ENCODE measurements at places on chromosomes 7 and 10.

DNA sequence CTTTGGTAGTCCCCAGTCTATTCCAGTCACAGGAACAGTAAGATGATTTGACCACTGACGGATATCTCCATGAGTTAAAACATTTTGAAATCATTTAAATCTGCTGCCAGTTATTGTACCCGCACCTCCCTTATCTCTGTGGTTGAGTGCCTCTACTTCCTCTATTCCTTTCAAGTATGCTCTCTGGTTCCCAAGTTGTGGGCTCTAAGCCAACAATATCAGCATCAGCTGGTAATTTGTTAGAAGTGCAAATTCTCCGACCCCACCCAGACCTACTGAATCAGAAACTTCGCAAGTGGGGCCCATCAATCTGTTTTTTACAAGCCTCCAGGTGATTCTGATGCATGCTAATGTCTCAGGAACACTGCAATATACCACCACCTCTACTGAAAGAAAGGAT is 235.5 kb downstream of the CCSER2 start:
- no peak for DNase-seq

DNA sequence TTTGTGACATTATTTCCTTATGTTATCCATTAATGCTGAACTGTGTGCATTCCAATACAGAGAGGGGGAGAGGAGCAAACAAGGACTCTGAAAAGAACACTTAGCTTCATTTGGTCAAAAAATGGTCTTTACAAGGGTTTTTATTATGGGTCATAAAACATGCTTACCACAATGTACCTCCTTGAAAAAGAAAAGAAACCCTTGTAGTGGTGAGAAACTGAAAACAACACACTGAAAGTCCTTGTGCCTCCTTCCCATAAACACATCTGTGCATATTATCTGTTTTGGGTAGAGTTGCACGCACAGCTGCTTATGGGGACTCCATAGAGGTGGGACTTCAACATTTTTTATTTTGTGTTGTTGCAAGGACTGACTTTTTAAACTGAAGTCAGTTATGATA is 98.7 kb downstream of the CDK6 start:
- no peak for DNase-seq

DNA sequence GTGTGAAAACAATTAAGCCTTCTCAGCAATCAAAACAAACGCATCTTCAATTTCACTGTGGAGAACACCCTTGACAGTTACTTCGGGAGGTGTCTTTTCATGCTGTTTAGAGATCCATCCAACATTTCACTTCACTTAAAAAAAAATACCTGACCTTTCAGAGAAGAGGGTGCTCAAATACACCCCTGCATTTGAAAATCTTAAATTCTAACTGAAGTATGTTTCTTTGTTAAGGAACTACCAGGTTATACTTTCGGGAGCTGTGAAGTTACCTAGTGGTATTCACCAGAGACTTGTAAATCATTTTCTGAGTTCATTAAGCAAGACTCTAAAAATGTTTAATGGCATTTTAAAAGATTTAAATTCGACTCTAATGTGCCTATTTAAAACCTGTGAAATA is 38.8 kb downstream of the CNPY1 start:
- DNase-seq = no peak

GRCh38 chr10:55369670-55370420 is 568.8 kb upstream of the PCDH15 start:
- DNase-seq = no peak

DNA sequence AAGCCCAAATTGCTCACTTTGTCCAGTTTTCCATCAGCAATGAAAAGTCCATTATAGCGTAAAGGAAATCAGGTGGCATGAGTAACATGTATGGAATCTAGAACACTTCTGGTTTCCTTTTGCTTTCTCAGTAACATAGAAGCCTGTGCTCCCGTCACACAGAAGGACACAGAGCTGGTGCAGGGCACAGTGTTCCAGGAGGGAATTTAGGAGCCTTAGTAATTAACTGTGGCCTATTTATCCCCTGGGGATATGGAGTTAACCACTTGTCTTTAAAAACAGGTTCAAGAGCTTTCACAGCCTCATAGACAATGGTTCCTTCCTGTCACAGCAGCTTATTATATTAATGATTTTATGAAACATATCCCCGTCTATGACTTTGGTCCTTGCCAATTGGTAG is 189.9 kb downstream of the NEBL start:
- DNase-seq = no peak

- no peak for DNase-seq
Observed at GRCh38 chr10:63767138-63767801, 246.1 kb downstream of the REEP3 start.

- no peak for DNase-seq
Observed at GRCh38 chr10:132503581-132504421, 33.8 kb upstream of the INPP5A start.

- DNase-seq = no peak
Observed at GRCh38 chr10:87927091-87927490, 63.7 kb downstream of the PTEN start.

DNA sequence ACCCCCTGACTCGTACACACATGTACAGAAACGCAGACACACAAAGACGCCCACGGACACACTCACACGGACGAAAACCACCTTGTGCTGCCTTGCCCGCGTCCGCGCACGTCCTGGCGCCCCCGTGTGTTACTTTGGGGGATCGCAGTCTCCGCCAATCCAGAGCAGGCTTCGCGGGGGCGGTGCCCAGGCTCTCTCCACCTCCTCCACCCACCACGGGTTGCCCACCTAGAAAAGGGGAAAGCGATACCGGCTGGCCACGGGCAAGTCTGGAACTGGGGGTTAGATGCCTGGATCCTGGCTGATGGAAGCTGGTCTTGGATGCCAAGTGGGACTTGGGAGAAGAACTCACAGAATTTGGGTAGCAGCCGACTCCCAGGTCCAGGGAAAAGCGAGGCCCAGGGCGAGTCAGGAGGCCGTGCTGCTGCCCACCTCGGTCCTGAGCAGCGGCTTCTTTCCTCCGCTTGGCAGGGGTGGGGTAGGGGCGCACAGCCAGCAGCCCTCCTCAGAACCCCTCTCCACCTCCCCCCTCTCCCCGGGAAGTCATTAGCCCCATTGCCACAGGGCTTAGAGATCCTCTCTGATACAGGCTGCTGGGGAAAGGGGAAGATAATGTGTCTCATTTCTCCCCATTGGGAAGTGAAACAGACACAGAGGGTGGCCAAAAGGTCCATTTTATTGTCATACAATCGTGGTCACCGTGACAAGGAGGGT is 4.6 kb upstream of the VGF start:
- DNase-seq = no peak

GRCh38 chr7:25861601-25862260 is 290.3 kb upstream of the NFE2L3 start:
- no peak for DNase-seq

- no peak for DNase-seq
Observed at GRCh38 chr10:119701861-119702260, 24.0 kb upstream of the INPP5F start.

- DNase-seq = no peak
Observed at GRCh38 chr10:3263747-3264146, 91.2 kb upstream of the PITRM1 start.

DNA sequence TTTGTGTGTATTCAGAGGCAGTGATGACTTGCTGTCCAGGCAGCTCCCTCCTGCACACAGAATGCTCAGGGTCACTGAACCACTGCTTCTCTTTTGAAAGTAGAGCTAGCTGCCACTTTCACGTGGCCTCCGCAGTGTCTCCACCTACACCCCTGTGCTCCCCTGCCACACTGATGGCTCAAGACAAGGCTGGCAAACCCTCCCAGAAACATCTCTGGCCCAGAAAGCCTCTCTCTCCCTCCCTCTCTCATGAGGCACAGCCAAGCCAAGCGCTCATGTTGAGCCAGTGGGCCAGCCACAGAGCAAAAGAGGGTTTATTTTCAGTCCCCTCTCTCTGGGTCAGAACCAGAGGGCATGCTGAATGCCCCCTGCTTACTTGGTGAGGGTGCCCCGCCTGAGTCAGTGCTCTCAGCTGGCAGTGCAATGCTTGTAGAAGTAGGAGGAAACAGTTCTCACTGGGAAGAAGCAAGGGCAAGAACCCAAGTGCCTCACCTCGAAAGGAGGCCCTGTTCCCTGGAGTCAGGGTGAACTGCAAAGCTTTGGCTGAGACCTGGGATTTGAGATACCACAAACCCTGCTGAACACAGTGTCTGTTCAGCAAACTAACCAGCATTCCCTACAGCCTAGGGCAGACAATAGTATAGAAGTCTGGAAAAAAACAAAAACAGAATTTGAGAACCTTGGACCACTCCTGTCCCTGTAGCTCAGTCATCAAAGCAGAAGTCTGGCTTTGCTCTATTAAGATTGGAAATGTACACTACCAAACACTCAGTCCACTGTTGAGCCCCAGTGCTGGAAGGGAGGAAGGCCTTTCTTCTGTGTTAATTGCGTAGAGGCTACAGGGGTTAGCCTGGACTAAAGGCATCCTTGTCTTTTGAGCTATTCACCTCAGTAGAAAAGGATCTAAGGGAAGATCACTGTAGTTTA is 15.8 kb downstream of the SCD start:
- DNase-seq = no peak
